ENCODE measurements at places on chromosomes 1 and 21. TPM values are rescaled to one million over a fixed set of nuclear protein-coding genes. Genes with fewer than 3 reads are reported as not detected.

CNN3 gene
- 2.6 TPM for total RNA-seq

GRCh38 chr1:76290271-76290670, 215.7 kb downstream of the ST6GALNAC3 start:
- DNase-seq = no peak

DNA sequence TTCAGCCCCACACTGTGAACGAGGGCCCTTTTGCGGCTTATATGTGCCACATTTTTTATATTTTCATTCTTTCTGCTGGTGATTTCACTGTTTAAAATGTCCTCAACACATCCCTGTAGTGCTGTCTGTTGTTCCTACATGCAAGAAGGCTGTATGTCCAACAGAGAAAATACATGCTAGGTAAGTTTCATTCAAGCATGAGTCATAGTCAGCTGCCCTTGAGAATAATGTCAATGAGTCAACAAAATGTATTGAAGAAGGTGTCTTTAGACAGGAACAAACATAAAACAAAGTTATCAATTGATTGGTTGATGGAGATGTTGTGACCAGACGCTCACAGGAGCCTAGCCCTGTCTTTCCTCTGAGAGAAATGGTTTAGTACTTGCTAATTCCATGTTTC, 553.4 kb downstream of the PLPP3 start:
- DNase-seq = no peak

SUSD4 gene
- 0.34 TPM for total RNA-seq

GRCh38 chr1:113101588-113101987, 28.6 kb downstream of the LRIG2 start:
- DNase-seq = no peak

- no peak for DNase-seq
Observed at GRCh38 chr1:219564109-219564508, 48.8 kb downstream of the ZC3H11B start.

GRCh38 chr1:25657883-25658760, 41.5 kb downstream of the MAN1C1 start:
- no peak for DNase-seq

CD5L gene
- total RNA-seq = not detected

All from activated T-helper 2 cell treated with anti-CD3 and anti-CD28 coated beads, Interferon-gamma antibody, Interleukin-2, Interleukin-4, amounts not matched to agents 10 μg/mL and 5 μg/mL and 100 μg/mL, durations not matched to agents 14 hours and 24 hours and 36 hours (primary cell).